Central memory CD4-positive, alpha-beta T cell (primary cell): ENCODE measurements at places on chromosomes 7 and 10.

GRCh38 chr7:55977831-55978230 is 13.4 kb downstream of the NIPSNAP2 start:
- no peak for DNase-seq

- DNase-seq, result no peak
Observed at GRCh38 chr10:128959746-128960145, 507.3 kb upstream of the MGMT start.

DNA sequence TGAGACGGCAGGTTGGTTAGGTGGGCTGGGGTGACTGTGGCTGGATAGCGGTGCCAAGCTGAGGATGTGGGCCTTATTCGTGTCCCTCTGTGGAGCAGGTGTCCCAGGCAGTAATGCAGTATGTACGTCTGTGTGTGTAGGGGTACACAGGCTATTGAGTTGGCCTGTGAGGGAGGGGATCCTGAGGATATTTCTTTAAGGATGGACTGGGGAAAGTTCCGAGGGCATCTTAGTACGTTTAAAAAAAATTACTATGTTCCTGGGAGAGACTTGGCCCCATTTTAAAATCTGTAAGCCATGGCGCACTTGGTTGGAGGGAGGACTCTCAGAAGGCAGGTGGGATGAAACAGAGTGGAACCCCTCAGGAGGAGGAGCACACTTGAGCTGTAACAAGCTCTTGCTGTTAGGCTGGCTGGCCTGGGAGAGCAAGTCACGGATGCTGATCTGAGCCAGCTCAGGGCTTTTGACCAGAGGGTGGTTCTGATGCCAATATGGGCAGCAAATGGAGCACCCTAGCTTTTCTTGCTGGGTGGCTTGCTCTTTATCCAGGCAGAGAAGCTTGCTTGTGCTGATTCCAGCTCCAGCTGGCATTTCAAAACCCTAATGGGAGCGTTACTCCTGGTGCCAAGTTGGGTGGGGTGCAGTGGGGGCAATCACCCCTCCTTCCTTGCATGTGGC is 765 bp downstream of the WBP1L start:
- DNase-seq, result peak; percentile 1

DNA sequence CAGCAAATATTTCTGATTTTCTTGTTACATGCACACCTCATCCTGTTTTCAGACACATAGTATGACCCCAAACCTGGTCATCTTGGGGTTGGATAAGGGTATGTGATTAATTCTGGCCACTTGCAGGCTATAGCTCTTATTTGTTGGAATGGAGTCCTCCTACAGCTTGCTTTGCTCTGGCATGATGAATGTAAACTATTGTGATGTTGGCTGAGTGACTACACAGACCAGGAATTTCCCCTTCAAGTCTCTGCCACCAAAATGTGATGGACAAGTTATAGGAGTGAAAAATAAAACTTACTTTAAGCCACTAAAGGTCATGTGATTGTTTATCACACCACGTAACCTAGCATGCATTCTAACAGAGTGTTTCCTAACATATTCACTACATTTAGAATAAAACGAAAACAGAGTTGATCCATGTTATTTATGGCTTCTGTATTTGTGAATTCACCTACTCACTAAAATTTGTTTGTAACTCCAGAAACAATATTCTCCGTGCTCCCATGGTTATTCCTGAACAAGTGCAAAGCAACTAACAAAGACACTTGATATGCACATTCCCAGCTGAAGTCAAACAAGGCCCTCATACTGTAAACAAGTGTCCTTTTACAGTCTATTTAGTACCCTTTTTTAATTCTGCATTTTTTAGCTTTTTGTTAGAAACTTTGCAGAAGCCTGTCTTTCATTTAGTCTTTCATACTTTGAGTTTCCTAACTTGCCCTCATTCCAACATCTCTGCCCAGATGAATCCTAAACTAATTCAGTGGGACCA is 599.2 kb upstream of the PCDH15 start:
- DNase-seq, result no peak

GRCh38 chr7:157587805-157588560 is 251.2 kb downstream of the DNAJB6 start:
- no peak for DNase-seq

DNA sequence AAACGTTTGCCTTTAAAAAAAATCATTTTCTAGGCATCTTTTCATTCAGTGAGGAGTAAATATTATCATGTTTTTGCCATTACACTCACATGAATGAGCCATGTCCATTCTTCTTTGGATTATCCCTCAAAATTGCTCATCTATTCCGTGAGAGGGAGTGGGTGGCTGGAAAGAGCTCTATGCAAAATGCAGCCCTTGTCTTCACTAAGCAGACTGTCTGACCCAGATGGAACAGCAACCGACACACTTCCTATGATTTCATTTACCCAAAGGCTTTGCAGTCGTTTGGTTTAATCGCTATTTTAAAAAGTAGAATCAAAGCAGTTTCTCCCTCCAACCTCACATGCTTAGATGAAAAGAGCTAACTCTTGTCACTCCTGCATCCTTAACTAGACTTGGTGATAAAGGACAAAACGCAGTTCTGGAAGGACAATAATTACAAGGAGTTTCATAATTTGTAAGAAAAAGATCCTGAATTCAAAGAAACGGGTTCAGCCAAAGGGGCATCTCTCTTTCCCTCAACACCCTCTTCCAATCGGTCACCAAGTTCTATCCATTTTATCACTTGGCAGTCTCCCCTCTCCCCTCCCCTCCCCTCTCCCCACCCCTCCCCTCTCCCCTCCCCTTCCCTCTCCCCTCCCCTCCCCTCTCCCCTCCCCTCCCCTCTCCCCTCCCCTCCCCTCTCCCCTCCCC is 198.1 kb upstream of the STK17A start:
- no peak for DNase-seq

GRCh38 chr7:26409661-26410547 is 118.2 kb downstream of the SNX10 start:
- no peak for DNase-seq

DNA sequence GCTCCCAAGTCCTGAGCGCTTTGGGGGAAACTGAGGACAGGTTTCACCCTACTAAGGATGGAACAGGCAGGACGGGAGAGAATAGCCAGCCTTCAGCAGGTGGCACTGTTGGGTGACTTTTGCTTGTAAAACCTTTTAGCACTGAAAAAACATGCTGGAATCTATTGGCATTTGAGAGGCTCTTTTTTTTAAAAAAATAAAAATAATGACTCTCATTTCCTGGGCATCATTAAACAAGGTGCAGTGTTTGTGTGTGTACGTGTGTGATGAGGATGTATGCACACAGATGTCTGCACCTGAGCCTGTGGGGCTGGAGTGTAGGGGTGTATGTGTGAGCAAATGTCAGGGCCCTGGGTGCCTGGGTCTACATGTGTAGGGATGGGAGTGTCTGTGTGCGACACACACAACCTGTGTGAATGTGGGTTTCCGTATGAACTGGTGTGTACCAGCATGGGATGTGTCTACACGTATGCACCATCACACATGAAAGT is 177.9 kb downstream of the RPS24 start:
- no peak for DNase-seq

DNA sequence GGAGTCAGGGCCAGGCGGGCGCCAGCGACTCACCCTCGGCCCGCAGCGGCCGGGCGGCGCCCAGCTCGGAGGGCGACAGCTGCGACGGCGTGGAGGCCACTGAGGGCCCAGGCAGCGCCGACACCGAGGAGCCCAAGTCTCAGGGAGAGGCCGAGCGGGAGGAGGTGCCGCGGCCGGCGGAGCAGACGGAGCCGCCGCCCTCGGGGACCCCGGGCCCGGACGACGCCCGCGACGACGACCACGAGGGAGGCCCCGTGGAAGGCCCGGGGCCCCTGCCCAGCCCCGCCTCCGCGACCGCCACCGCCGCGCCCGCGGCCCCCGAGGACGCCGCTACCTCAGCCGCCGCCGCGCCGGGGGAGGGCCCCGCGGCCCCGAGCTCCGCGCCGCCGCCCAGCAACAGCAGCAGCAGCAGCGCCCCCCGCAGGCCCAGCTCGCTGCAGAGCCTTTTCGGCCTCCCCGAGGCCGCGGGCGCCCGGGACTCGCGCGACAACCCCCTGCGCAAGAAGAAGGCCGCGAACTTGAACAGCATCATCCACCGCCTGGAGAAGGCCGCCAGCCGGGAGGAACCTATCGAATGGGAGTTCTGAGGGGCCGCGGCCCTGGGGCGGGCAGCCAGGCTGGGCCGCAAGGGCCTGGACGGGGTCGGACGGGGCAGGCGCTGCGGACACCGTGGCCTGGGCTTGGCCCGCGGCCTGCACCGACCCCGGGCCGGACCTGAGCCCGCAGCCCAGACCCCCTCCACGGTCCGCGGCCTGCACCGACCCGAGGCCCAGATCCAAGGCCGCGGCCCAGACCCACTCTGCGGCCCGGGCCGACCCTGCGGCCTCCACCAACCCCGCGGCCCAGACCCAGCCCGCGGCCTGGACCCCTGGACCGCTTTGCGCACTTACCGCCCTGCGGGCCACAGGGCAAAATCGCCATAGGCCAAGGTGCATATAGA is 37.9 kb upstream of the SH2B2 start:
- no peak for DNase-seq

DNA sequence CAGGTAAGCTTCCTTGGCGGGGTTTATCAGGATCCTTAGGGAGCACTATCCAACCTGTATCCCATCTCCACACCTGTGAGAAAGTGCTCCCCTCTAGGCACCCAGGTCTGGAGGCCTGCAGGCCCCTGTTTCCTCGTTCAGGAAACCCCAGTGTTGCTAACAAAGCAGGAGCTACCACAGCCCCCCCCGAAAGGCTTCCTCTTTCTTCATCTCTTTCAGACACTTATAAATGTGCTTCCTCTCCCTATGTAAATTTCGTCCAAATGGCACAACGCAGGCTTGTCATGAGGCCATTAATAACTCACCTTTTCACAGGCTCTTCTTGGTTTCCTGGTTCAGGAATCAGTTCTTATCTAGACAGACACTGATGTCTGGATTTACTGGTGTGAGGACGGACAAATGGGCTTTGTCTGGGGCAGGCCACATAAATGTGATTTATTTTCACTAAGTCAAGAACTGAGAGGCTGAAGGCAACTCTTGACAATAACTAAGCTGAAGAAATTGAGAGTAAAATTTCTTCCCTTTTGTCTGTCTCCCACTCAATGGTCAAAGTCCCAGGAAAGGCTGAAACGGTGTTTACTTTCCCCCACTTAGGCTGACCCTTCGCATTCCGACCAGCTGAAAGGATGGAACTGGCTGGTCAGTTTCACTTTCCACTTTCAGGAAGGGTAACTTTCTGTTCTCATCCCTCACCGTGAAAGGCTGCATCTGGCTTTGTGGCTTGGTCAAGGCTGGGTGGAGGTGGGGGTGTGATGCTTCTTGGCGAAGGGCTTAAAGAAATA is 46.8 kb downstream of the PIK3AP1 start:
- DNase-seq, result no peak

DNA sequence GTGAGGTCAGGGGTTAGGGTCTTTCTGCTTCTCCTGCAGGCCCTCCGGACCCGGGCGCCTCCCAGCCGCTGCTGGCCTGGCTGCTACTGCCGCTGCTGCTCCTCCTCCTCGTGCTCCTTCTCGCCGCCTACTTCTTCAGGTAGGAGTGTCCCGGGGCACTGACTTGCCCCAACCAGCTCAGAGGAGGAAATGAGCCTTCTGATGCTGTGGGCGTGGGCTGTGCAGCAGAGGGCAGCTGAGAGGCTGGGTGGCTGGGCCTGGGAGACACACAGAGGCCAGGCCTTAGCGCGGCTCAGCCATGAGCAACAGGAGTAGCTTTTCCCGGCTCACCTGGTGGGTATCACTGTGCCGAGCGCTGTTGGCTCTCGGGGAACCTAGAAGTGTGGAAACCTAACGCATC is 78.9 kb downstream of the MKI67 start:
- peak; percentile 83 for DNase-seq

DNA sequence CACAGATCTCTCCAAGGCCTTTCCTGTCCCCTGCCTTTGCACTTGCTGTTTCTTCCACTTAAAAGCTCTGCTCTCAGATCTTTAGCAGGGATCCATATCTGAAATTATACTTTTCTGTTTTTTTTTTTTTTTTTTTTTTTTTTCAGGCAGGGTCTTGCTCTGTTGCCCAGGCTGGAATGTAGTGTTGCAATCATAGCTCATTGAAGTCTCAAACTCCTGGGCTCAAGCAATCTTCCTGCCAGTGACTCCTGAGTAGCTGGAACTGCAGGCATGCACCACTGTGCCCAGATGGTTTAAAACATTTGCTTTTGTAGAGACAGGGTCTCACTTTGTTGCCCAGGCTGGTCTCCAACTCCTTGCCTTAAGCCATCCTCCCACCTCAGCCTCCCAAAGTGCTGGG is 5.0 kb upstream of the TSPAN15 start:
- DNase-seq, result no peak

- no peak for DNase-seq
Observed at GRCh38 chr10:128081720-128082119, 44.5 kb downstream of the MKI67 start.

- no peak for DNase-seq
Observed at GRCh38 chr7:28731092-28731658, 227.0 kb downstream of the TRIL start.

DNA sequence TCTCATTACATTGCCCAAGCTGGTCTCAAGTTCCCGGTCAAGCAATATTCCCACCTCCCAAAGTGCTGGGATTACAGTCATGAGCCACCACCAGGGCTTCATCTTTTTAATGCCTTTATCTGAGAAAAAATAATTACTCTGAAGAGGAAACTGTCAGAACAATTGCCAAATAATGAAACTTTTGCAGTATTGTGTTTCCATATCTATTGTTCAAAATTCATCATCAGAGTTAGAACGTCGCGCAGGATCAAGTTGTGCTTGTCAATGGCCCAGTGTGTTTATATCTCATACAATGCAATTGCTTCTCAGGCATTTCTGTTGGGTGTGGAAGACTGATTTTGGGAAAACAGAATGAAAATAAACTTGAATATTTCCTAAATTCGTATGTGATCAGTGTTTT is 143.1 kb downstream of the ARID5B start:
- no peak for DNase-seq

DNA sequence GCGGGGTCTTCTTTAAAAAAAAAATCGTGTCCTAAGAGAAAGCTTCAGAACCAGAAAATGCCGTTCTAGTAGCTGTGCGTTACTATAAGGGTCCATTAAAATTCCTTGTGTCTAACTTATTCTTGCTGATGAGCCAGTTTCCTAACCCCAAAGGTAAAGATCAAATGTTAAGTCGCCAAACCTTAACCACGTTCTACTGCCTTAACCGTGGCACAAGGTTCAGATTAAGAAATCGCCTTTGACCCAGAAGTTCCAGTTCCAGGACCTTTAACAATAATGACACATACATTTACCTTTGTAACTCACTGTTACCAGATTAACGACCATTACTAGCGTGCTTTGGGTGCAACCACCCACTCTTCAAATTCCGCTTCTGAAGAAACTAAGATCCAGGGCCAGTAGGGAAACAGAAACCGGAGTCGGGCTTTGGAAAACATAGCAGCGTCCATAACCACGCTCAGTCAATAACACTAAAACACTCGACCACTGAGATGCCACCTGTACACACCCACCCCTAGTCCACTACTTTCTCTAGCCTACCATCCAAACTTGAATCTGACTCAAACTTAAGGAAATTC is 620 bp downstream of the BET1 start:
- DNase-seq, result no peak
